SJCRH30 (cell line): ENCODE measurements at places on chromosomes 2 and 18. TPM values are rescaled to one million over a fixed set of nuclear protein-coding genes. Genes with fewer than 3 reads are reported as not detected.

DNA sequence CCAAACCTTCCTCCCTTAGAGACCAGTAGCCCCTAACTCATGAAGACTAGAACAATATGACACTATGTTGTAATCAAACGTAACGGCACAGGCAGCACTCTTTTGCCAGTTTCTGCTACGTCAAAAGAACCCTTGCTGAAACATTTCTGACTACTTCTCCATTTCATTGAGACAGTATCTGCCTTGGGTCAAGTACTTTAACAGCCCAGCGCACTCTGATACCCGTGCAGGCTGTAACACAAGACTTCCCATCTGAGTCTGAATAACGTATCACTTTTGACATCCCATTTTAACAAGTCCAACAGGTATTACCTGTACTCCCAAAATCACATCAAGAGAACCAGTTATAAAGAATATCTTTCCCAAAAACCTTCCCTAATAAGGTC, 38.4 kb downstream of the TBC1D8 start:
- no peak overlapping the region for H3K27ac ChIP-seq
- no peaks in the 10 kb centered on the region for H3K36me3 ChIP-seq
- DNase-seq: no peak
- peaks cover 2% of the 10 kb centered on the region; the same call in 1 of the 2 replicates for H3K4me1 ChIP-seq
- H3K4me3 ChIP-seq: no peak overlapping the region

Gene DQX1
- 0.30 and 0.61 TPM in 2 replicates for total RNA-seq

DNA sequence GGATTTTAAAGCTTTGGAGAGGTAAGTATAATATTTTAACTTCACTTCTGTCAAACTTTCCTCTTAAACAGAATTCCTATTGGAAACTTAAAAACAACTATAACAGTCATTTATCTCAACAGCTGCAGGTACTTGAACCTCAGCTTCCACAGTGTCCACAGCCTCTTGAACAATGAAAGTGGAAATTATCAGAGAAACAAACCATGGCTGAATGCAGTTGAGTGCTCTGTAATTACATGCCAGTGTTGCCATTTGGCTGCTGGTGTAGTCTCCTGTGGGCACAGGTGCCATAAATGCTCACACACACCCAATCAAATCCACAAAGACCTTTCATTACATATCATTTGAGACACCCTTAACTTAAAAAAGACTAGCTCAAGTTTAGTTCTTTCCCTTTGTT, 125.1 kb downstream of the CPS1 start:
- DNase-seq: no peak
- no peak overlapping the region for H3K27ac ChIP-seq
- no peaks in the 10 kb centered on the region for H3K4me1 ChIP-seq
- no peaks in the 10 kb centered on the region for H3K36me3 ChIP-seq
- no peaks in the 10 kb centered on the region for H3K27me3 ChIP-seq

Gene CYP27C1
- 0.30 and 0.35 TPM in 2 replicates for total RNA-seq

- H3K36me3 ChIP-seq: no peaks in the 10 kb centered on the region
- H3K4me3 ChIP-seq: no peak overlapping the region
- no peaks in the 10 kb centered on the region for H3K27me3 ChIP-seq
- peaks cover 47% of the 10 kb centered on the region for H3K4me1 ChIP-seq
Measured at GRCh38 chr2:20649576-20649975, 1.3 kb downstream of the HS1BP3 start.

DNA sequence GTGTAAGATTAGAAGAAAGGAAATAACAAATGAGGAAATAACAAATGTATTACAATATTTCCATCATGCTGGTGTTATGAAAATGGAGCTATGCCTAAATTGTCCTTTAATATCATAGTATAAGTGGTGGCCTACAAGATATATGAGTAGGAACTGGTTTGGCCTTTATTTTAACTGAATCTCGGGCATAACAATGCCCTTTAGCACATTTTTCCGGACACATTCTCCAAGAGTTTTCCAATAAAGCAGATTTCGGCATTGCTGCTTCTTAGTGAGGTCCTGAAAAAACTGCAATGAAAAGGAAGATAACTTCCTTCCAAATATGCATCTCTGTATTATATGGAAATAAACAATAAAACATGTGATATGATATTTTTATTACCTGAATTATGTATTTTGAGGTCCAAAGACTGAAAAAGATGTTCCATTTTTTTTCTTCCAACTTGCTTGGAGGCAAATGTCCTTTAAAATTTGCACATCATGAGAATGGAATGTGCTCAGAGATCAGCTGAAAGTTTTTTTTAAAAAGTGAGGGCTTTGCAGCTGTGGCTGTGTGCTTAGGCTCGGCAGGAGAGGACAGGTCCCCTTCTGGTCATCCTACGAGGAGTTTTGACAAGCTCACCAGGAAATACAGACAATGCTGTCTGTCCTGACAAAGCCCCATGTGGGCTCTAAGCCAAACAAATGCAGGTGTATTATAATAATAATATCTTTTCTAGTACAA, 132.3 kb upstream of the RND3 start:
- H3K4me1 ChIP-seq: peaks cover 64% of the 10 kb centered on the region
- peak overlapping the region; percentile 42 for H3K27ac ChIP-seq
- H3K27me3 ChIP-seq: no peaks in the 10 kb centered on the region
- DNase-seq: peak; percentile 77

DNA sequence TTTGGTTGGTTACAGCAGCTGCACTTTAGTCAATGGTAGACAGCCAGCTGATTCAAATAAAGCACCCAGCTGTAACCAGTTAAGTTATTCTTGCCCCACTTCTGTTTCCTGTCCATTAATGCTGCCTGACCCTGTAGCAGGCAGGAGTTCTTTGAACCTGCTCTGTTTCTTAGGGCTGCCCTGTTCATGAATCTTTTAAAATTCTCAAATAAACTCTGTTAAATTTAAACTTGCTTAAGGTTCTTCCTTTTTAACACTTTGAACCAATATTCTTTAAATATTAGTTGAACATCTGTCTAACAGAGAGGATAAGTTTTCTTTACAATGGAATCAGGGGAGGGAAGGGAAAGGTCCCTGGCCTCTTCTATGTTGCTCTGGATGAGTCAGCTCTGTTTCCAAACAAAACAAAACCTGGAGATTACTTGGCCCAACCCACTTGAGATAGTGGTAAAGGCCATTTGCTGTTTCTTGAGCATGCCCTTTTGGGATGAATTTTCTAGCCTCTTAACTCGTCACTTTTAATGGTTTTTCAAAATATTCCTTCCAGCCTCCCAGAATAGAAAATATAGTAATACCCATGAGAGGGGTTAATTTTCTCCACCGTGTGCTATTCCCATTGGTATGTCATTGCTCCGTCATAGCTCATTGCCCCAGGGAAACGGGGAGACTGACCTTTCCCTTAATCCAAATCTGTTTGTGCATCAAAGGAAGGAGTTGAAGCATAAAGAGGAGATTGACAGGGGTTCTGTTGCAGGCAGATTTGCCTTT, 112.1 kb upstream of the FHL2 start:
- H3K27me3 ChIP-seq: no peaks in the 10 kb centered on the region
- H3K27ac ChIP-seq: no peak overlapping the region
- DNase-seq: no peak
- H3K4me3 ChIP-seq: no peak overlapping the region

Gene FBXO15
- 0.36 TPM in 1 of 2 replicates, not detected in the other for total RNA-seq

DNA sequence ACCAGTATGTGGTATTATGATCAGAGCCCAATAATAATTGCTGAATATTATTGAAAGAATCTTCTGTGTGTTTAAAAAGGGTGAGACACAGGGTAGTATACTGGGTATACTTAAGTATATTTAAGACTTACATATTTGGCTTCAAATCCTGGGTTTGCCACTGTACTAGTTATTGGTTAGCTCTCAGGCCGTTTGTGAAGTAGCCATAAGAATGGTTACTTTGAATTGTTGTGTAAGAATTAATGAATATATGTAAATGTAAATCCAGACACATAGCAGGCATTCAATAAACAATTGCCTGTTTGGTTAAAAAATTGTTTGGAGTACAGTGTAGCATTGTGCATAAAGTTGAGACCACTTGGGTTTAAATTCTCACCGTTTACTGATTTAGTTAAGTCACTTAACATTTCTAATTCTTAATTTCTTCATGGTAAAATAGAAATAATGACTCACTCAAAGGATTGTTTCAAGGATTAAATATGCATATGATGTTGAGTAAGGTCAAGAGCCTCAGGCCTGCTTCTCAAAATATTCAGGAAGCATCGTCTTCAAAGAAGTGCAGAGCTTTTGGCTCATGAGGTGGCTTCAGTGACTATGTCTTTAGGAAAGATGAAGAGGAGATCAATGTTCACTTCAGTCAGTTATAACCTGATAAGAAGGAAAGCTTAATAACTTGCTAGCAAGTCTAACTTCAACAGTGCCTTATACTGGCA, 207.9 kb upstream of the NT5C1B start:
- H3K4me1 ChIP-seq: no peaks in the 10 kb centered on the region
- no peaks in the 10 kb centered on the region for H3K36me3 ChIP-seq
- no peak overlapping the region for H3K27ac ChIP-seq
- H3K27me3 ChIP-seq: no peaks in the 10 kb centered on the region

Gene HAT1
- 117 TPM in 2 replicates for total RNA-seq

- H3K27ac ChIP-seq: no peak overlapping the region
- H3K4me3 ChIP-seq: no peak overlapping the region
- H3K27me3 ChIP-seq: 0 out of 2 replicates have a peak, but pooled peaks cover 2% of the 10 kb centered on the region
- H3K4me1 ChIP-seq: no peaks in the 10 kb centered on the region
- DNase-seq: no peak
- no peaks in the 10 kb centered on the region for H3K36me3 ChIP-seq
Measured at GRCh38 chr2:119291588-119292167, 68.0 kb downstream of the STEAP3 start.

DNA sequence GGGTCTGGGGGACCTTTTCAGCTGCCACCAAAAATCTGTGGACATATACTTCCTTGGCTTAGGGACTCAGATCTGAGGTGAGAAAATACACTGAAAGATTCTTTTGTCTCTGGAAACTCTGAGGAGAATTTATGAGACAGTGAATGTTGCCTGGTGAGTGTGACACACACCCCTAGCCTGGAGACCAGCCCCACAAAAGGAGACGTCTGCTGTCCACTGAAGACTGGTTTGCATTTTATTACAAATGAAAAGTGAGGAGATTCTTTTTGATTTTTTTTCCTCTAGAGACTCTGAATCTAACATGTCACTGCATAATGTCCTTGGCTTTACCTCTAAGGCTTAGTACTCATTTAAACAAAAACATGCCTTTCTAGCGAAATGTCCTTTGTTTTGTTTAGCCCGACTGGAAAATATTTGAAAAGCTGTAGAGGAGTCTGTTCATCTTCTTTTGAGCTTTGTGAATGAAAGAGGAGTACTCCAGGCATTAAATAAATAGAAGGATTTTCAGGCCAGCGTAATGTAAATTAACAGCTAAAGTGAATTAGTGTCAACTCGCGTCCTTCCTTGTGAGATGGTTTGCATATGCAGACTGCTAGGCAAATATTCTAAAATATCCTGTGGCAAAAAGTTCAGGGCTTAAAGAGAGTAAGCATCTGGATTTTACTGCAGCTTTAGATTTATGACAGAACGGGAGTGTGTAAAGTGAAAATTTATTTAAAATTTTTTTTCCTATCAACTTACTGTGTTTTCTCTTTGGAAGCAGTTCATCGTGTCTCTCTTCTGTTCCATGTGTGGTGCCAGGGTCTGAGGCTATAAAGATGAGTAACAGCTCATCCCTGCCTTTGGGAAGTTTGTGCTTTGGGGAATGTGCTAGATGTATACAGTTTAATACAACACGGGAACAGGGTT, 125.4 kb downstream of the VWA3B start:
- no peaks in the 10 kb centered on the region for H3K4me1 ChIP-seq
- H3K27me3 ChIP-seq: peaks cover 12% of the 10 kb centered on the region; the same call in 1 of the 2 replicates
- DNase-seq: no peak
- H3K27ac ChIP-seq: no peak overlapping the region
- no peaks in the 10 kb centered on the region for H3K36me3 ChIP-seq

DNA sequence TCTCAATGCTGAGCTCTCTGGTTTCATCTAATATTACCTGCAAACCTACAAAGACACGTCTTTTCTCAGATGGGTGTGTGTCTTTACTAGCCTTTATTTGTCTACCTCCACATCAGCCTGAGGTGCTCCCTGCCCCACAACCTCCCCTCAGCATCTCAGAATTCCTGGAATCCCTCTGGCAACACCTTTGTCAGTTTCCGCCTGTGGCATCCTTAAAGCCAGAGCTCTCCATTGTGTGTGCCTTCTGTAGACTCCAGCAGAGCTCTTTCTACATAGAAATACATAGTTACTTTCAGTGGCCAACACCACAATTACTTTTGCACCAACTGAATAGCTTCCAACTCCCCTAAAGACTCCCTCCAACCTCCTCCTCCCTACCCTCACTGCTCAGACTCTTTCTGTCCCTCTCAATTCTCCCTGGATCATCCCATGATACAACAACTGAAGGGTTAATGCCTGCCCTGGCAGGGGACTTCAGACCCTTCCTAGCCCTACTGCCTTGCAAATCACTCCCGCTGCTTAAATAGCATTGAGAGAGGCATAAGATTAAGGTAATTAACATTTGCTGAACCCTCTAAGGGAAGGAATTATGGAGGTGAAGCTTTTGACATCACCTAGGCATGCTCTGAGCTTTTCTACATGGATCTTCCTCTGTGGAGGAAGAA, 39.6 kb upstream of the RMDN2 start:
- no peaks in the 10 kb centered on the region for H3K4me1 ChIP-seq
- H3K27me3 ChIP-seq: no peaks in the 10 kb centered on the region
- no peaks in the 10 kb centered on the region for H3K36me3 ChIP-seq
- DNase-seq: no peak
- H3K27ac ChIP-seq: no peak overlapping the region
- H3K4me3 ChIP-seq: no peak overlapping the region
